ENCODE measurements at places on chromosomes 5 and 9.

DNA sequence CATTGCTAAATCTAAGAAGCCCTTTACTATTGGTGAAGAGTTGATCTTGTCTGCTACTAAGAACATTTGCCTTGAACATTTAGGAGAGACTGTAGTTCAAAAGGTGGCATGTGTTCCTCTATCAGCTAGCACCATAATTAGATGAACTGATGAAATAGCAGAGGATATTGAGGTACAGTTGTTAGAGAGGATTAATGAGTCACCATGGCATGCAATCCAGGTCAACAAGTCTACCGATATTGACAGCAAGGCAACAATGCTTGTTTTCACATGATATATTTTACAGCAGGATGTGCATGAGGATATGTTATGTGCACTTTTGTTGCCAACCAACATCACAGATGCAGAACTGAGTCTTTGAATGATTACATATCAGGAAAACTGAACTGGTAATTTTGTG lies 134.3 kb upstream of the CDH9 start:
- DNase-seq = no peak

DNA sequence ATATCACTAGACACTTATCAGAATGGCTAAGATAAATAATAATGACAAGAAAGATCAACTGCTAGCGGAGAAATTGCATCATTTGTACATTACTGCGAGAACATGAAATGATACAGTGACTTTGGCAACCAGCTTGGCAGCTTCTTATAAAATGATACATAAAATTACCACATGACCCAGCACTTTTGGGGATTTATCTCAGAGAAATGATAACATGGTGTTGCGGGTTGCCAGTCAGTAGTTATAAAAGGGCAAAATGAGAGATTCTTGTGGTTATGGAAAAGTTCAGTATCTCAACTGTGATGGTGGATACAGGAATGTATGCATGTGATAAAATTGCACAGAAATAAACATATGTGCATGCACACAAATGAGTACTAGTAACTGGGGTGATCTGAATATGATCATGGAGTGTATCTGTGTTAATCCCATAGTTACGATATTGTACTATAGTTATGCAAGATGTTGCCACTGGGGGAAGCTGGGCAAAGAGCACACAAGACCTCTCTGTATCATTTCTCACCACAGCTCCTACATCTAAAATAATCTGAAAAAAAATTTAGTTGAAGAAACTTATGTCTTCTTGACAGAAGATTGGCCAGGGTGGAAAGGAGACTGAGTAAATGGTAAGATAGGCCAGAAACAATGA lies 128.9 kb downstream of the NXNL2 start:
- no peak for DNase-seq

- DNase-seq = no peak
Observed at GRCh38 chr9:26983340-26983739, 22.1 kb downstream of the LRRC19 start.

GRCh38 chr9:127525401-127526188 lies 74.3 kb downstream of the LRSAM1 start:
- DNase-seq = no peak

GRCh38 chr5:146962801-146963355 lies 84.3 kb upstream of the PPP2R2B start:
- DNase-seq = no peak

All from stimulated activated CD4-positive, alpha-beta T cell treated with anti-CD3 and anti-CD28 coated beads, Interleukin-1b, Interleukin-23, amount 100 ng/mL, for 24 hours (primary cell).